ENCODE measurements at places on chromosomes 16 and 17.
A peak's percentile ranks its signal among the peaks of the same experiment; 100 is the strongest.

- no peak for DNase-seq
These were observed 628 bp upstream of the ZNF18 start for GRCh38 chr17:11997972-11998233.

DNA sequence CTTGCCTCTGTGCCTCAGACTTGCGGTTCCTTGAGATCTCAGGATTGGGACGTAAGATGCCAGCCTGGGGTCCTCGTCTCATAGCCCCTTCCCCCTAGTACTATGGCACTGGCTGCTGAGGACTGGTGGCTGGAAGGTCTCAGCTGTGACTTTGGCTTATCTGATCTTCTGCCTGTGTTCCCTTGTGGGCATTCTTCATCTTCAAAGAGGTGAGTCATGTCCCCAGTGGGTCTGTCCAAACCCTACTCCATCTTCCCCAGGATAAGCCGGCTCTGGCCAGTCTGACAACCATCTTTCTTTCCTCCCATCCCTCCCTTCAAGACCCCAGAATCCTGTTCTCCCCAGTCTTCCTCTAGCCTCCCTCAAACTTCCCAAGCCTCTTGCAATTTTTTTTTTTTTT, 3.6 kb downstream of the CD19 start:
- DNase-seq: no peak

DNA sequence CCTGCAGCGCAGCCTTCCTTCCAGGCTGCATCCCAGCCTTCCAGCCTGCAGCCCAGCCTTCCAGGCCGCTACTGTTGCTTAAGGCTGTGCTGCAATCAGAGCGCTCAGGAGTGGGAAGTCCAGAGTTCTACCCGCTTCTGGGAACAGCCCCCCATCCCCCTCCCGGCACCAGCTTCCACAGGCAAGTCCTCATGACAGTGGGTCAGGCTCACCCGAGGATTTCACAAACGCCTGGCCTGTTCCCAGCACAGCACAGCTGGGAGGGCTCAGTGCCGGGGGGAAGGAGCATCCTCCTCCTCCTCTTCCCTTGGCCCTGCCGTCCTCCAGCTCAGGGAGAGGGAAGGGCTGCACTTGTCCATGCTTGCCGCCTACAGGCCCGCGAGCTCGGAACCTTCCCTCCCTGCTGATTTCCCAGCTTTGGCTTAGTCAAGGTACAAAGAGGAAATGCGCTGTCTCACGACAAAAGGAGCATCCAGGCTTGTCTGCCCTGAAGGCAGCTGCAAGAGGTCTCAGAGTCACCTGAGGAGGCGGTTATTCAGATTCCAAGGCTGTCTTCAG, 8.3 kb downstream of the SOCS3 start:
- DNase-seq: no peak

DNA sequence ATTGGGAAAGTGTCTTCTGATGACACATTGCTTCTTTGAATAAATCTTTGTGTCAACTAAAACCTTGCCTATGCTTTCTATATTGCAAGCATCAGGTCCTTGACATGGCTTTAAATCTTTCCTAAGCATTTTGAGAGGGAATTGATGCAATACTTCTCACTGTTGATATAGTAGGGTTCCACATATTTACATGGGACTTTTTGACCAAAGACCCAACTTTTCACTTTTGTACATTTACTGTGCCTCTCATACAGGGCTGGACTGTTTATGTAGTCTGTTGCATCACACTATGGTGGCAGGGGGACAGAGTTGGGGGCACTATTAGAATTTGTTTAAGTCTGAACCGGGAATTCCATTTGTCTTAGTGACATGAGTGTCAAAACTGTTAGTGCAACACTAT, 308.5 kb upstream of the TBX2 start:
- no peak for DNase-seq

GRCh38 chr17:1617620-1618174, 10.9 kb downstream of the SLC43A2 start:
- no peak for DNase-seq

DNA sequence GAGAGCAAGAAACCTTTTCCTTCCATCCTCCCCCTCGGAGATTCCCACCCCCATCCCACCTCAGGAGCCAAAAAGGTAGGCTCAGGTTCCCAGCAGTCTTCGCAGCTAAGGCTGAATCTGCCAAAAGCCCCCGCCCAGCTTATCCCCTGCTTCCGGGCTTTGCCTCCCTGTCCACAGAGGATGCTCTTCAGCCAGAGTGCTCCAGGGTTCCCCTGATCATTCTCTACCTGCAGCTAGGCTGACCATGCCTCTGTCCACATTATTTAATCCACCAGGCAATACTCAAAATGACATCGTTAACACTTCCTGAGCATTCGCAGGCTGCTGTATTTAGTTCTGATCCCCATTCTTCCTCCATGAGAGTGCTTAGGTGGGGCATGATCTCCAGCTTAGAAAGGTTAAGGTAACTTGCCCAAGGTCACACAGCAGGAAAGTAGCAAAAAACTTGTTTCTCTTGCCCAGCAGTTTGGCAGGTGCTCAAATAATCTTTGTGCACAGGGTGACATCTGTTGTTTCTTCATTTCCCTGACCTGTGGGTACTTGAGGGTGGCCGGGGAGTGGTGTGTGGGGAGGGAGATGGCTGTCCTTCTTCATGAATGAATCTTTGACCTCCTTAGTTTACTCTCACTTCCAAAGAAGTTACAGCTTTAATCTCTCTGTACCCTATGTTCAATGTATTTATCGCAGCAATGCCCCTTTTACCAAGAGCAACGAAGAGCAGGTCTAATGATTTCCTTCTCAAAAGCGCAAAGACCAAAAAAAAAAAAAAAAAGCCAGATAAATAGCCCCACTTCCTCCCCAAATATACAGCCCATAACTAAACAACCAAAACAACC, 848 bp upstream of the TBKBP1 start:
- no peak for DNase-seq

GRCh38 chr16:55248058-55248457, 75.9 kb upstream of the IRX6 start:
- DNase-seq: no peak

GRCh38 chr17:57653279-57653678, 91.8 kb downstream of the CCDC182 start:
- no peak for DNase-seq

GRCh38 chr17:38844261-38844757, 9.2 kb downstream of the RPL23 start:
- DNase-seq: no peak

DNA sequence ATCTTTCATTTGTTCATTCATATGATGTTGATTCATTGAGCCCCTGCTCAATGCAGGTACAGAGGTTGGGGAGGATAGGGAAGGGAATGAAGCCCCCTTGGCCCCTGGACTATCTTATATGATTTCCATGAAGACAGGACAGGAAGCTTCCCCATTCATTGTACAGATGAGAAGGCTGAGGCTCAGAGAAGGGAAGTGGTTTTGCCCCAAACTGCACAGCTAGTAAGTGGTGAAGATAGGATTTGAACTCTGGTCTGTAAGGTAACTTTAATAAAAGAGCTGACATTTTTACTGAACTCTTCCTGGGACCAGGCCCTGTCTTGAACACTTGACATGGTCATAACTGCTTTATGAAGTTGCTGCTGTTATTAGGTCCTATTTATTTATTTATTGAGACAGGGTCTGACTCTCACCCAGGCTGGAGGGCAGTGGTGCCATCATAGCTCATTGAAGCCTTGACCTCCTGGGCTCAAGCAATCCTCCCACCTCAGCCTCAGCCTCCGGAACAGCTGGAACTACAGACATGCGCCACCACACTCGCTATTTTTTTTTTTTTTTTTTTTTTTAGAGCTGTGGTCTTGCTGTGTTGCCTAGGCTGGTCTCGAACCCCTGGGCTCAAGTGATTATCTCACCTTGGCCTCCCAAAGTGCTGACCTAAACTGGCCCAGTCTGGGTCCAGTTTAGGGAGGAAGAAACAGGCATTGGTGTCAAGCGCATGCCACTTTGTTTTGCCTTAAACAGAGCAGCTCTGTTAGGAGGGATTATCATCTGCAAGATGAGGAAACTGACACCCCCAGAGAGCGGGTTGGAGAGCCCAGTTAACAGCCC, 5.0 kb downstream of the CTF1 start:
- DNase-seq: no peak

DNA sequence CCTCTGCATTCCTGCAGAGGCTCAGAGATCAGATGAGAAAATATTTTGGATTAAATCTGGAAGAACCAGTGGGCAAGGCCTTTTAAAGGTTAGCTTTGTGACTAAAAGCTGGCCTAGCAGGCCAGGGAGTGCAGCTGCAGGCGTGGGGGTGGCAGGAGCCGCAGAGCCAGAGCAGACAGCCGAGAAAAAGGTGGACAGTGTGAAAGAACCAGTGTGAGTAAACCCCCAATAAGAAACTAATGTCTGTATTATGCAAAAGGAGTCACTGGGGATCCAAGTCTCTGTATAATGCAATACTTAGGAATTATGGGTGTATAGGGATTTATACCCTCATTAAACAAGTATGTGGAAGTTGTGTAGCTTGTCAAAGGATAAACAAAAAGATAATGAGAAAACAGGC, 21.4 kb upstream of the SPACA3 start:
- no peak for DNase-seq

DNA sequence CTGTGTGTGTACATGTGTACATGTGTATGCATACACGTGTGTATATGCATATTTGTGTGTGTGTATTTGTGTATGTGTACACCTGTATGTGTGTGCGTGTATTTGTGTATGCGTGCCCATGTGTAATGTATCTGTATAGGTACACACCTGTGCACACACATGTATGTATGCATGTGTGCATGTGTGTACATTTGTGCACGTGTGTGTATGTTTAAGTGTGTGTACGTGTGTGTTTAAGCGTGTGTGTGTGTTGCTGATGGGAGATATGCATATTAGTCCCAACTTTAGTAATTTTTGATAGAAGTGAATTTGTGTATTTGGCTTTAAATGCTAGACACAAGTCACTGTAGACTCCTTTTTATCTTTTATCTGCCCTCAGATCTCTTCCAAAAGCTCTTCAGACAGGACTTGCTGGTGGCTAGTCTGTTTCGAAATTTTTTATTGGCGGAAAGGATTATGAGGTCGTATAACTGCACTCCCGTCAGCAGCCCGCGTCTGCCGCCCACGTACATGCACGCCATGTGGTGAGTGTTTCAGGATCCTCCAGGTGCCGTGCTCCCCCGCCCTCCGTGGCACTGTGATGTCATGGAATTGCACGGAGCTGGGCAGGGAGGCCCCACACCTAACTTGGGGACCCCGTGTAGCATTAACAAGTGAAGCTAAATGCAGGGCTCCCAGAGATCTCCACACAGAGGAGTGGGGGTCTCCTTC, 168.8 kb upstream of the CHMP6 start:
- DNase-seq: no peak

- peak; percentile 21 for DNase-seq
These were observed 53.4 kb downstream of the BRIP1 start for GRCh38 chr17:61809816-61810392.

GRCh38 chr17:7515911-7516610, 31.9 kb downstream of the POLR2A start:
- no peak for DNase-seq

DNA sequence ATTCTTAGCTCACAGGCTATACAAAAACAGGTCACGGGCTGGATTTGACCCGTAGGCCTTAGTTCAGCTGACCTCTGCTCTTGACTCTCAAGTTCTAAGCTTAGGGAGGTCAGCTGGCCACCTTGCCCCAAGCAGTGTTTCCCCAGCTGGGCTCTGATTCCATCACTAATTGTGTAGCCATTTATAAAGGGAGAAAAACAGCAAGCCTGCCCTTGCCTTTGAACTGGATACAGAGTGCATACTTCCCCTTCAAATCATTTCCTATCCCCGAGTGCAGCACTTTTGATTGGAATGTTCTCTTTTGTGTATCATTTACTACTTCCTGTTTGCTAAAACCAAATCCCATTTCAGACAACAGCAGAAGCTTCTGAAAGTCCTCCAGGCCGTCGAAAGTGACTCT, 153.6 kb downstream of the KATNIP start:
- DNase-seq: no peak

DNA sequence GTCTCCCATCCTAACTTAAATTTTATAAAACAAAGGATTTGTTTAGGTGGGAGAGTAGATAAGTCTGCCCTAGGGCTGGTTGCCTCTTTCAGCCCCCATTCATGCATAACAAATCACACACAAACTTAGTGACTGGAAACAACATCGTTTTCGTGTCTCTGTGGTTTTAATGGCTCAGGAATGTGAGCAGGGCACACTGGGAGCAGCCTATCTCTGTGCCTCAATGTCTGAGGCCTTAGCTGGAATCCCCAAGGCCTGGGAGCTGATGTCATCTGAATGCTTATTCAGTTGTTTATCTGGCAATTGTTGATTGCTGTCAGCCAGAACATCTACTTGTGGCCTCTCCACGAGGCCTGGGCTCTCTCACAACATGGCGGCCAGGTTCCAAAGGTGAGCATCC, 101.9 kb upstream of the HSBP1 start:
- DNase-seq: no peak

GRCh38 chr17:50412188-50412732, 13.8 kb upstream of the ACSF2 start:
- DNase-seq: no peak

- peak; percentile 78 for DNase-seq
These were observed 3.4 kb downstream of the MIF4GD start for GRCh38 chr17:75267411-75268232.

Measured in NCI-H526 (cell line).